Muscle of arm (tissue), 14 donors: ENCODE measurements at places on chromosomes 5 and 9. TPM values are rescaled to one million over a fixed set of nuclear protein-coding genes. Genes with fewer than 3 reads are reported as not detected.

GRCh38 chr5:17228821-17229291 is 11.4 kb downstream of the BASP1 start:
- DNase-seq: peak; percentile 73

- DNase-seq: no peak
Observed at GRCh38 chr5:160460377-160461049, 38.9 kb downstream of the PTTG1 start.

DNA sequence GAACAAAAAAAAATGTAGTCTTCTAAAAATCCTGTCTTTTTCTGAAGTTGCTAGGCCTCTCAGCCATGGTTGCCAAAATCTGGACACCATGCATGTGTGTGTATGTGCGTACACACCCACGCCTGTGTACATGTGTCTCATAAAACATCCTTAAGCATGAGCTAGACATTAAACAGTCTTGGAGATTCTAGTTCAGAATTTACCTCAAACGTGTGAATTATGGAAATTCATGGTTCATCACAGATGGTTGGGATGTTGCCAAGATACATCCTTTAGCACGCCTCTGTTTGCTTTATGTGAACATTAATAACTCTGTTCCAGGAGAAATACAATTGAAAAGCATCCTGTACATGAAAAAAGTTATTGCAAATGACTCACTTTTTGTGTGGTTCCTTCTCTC is 53.0 kb downstream of the F2RL2 start:
- DNase-seq: no peak

GRCh38 chr5:58787987-58788386 is 205.1 kb downstream of the RAB3C start:
- no peak for DNase-seq

DNA sequence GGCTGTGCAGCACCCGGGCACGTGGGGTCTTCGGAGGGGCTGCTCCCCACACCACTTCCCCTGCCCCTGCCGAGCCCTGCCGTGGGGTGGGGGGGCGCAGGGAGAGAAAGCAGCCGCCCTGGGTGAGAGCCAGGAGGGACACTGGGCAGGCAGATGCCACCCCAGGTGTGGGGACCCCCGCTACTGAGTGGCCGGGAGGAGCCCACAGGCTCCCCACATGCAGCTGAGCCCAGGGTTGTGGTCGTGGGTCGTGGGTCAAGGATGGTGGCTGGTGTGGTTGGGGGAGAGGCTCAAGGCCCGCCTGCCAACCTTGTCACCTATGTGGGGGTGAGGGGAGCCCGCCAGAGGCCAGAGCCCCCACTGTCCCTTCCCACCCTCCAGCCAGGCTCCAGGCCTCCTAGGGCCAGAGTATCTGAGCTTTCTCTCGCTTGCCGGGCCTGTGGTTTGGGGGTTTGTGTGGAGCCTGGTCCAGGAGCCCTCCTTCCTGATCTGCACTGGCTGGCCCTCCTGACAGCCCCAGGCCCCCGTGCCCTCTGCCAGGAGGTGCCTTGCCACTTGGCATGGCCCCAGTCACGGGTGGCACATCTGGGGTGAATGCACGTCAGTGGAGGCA is 35.5 kb downstream of the EXOC3 start:
- DNase-seq: no peak

DNA sequence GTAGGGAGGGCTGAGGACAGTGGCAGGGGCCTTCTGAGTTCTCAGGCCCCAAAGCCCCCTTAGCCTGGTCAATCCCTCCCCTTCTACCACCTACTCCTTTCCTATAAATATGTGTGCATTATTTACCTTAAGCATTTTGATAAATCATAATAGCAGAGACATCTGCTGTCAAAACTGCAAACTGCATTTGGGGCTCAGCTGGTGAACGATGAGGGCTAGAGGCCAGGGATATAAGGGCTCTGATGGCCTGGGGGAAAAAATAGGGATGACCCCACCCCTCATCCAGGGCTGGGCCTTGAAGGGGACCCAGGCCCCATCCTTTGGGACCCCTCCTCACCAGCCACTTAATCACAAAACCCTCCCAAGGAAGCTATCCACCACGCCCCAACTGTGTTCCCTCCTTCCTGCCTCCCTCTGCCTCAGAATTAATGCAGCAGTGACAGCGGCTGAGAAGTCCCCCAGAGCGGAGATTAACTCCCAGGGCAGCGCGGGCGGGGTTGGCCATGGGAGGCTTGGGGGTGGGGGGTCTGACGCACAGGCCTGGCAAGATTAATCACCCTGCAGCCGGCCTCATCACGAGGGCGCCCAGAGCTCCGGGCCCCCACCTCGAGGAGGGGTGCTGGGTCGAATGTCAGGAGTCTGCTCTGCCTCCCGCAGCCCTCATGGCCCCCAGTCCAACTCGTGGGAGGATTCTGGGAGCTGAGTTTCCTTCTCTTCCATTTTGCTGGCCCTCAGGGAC is 42.1 kb downstream of the CXXC5 start:
- no peak for DNase-seq

- no peak for DNase-seq
Observed at GRCh38 chr5:141848744-141849414, 29.3 kb downstream of the PCDH1 start.

Gene GLDC
- polyA plus RNA-seq: 0.84 TPM
